HS-5 (cell line): ENCODE measurements at places on chromosomes 3 and 15.

DNA sequence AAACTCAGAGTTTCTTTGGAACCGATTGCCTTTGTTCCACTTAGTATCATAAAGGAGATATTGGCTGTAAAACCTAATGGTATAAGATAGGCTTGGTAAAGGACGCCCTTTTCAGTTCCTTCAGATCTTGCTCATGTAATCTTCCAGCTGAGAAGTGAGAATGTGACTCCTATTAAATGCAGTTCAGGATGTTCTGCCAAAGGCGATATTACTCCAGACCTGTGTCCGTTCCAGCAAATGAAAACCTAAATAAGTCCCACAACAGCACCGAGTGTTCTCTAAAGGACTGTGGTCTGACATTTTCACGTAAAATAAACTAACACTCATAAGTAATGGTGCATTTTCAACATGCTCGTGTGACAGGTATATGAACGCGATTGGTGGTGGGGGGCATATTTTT lies 276.2 kb downstream of the FEZF2 start:
- no peak for DNase-seq

- no peak for DNase-seq
Measured at GRCh38 chr3:4908433-4909156, 70.6 kb upstream of the BHLHE40 start.

- no peak for DNase-seq
Measured at GRCh38 chr3:85594676-85595075, 635.9 kb downstream of the CADM2 start.

GRCh38 chr15:77107531-77108355 lies 36.8 kb upstream of the TSPAN3 start:
- DNase-seq, result no peak

DNA sequence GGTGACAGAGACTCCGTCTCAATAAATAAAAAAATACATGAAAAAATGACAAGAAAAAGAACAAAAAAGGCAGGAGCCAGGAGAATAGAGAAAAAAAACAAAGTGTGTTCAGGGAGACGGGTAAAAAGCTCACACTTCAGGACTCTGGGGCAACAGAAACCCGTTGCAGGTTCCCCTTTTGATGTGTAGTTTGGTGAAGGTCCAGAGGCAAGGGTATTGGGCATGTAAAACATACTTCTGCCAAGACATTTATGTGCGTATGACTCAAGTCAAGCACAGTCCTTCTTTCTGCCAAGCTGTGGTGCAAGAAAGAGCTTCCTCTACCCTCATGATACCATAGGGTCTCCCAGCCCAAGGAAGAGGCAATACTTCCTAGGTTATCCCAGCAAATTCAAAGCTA lies 33.4 kb upstream of the STRIT1 start:
- no peak for DNase-seq
